ENCODE measurements at places on chromosomes 13 and 19.

DNA sequence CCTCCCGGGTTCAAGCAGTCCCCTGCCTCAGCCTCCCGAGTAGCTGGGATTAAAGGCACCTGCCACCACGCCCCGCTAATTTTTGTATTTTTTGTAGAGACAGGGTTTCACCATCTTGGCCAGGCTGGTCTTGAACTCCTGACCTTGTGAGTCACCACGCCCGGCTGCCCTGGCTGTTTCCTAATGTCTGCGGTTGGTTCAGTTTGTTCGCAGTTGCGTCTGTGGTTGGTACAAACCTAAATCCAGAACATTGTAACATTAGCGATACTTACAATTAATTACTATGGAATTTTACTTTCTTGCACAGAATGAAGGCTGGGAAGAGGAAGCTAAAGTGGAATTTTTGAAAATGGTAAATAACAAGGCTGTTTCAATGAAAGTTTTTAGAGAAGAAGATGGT lies 38.1 kb downstream of the RNF17 start:
- DNase-seq: no peak

DNA sequence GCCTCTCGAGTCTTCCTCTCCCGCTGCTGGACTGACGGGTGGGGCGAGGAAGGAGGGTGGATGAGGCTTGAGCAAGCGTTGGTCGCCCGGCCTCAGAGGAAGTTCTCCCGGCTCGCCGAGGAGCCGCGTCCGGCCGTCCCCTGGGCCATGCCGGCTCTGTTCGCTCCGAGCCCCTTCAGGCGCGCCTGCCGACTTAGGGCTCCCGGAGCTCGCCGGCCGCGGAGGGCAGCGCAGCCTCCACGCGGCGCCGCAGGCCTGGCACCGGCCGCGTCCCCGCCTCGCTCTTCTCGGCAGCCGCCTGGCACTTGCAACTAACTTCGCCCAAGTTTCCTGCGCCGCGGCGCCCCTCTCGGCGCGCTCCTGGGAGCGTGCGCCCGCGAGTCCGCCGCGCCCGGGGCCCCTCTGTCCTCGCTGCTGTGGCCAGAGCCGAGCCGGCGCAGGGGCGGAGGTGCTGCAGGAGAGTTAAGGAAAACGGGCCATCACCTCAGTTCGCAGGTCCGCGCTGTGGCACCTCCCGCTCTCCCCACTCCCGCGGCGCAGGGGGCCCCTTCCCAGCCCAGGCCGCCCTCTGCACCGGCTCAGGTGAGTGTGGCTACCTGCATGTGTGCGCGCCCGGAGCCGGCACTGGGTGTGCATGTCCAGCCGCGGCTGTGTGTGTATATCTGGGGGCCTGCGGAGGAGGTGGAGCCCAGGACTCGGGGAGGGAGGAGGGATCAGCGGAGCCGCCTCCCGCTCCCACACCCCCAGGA lies 641 bp upstream of the SOX21 start:
- DNase-seq: no peak

DNA sequence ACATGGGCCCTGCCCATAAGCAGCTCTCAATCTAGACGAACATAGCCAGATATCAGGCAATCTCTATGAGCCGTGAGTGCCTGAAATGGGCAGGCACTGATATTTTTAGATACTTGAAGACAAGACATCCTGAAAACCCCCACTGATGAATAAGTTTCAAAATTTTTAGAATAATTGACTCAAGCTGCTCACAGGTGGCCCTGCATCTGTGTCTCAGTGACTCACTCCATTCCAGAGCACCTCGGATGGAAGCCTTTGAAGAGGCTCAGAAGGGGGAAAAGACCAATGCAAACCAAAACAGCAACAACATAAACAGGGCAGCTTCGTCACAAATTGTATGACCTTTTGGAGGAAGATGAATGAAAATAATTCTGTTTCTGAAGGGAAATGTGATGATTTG lies 42.8 kb upstream of the SLC46A3 start:
- no peak for DNase-seq

GRCh38 chr13:113836768-113837559 lies 26.9 kb downstream of the GAS6 start:
- no peak for DNase-seq

- DNase-seq: no peak
Observed at GRCh38 chr13:41418027-41418426, 39.3 kb upstream of the RGCC start.

DNA sequence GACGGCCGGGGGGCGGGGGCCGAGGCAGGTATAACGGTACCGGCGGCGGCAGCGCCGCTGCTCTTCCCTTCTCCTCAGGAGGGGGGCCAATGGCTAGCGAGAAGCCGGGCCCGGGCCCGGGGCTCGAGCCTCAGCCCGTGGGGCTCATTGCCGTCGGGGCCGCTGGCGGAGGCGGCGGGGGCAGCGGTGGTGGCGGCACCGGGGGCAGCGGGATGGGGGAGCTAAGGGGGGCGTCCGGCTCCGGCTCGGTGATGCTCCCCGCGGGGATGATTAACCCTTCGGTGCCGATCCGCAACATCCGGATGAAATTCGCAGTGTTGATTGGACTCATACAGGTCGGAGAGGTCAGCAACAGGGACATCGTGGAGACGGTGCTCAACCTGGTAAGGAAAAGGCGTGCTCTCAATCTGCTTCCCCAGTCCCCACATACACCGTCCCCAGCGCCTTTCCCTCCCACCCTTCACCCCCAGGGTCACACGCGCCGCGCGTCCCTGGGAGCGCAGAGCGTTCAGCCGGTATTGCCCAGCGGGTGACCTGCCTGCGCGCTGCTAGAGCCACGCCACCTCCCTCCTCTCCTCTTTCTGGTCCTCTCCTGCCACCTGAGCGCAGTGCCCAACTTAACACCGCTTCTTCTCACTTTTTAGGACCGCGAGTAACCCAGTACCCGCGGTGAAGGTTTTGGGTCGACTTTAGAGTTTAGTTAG lies 814 bp downstream of the NBEA start:
- DNase-seq: peak; percentile 12

DNA sequence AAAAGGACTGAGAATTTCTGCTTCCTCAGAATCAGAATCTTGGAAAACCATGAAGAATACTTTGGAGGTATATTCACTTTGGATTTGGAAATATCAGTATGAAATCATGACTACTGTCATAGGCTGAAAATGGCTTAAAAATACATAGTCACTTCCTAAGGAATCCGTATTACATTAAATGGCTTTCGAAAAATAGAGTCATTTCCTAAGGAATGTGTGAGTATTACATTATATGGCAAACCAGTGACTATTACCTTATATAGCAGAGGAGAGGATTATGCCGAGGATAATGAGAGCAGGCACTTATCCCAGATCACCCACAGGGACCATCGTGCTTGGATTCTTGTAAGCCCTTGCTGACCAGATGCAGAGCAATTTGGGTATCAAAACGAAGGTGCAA lies 1471.8 kb downstream of the EFNB2 start:
- DNase-seq: no peak

- no peak for DNase-seq
Observed at GRCh38 chr13:65456150-65456912, 1773.8 kb downstream of the PCDH9 start.

- no peak for DNase-seq
Observed at GRCh38 chr19:7533281-7533885, 2.1 kb upstream of the PNPLA6 start.

GRCh38 chr19:567296-567900 lies 5.0 kb upstream of the BSG start:
- no peak for DNase-seq

DNA sequence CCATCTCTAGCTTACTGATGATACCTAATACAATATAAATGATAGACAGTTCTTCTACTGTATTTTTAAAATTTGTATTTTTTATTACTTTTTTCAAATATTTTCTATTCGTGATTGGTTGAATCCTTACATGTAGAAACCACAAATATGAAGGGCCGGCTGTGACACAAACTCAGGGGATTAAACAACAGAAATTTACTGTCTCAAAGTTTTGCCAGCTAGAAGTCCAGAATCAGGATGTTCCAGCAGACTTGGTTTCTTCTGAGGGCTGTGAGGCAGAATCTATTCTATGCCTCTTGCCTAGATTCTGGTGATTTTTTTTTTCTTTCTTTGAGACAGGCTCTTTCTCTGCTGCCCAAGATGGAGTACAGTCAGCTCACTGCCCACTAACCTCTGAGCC lies 13.8 kb downstream of the FPR1 start:
- no peak for DNase-seq

DNA sequence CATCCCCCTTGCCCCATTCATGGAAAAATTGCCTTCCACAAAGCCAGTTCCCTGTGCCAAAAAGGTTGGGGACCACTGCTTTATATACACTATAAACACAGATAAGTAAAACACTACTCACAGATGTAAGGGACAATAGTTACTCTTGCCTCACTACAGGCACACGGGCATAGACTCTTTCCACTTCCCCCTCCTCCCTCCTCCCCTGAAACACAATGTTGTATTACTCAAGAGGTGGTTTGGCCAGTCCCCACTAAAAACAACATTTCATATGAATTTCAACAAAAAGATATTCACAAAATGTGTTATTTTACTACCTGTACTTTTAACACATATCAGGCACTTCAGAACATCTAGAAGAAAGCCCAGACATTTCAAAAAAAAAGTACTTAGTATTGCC lies 45.1 kb downstream of the EPSTI1 start:
- DNase-seq: no peak

- DNase-seq: peak; percentile 81
Observed at GRCh38 chr19:45645631-45646344, 6.6 kb upstream of the EML2 start.

DNA sequence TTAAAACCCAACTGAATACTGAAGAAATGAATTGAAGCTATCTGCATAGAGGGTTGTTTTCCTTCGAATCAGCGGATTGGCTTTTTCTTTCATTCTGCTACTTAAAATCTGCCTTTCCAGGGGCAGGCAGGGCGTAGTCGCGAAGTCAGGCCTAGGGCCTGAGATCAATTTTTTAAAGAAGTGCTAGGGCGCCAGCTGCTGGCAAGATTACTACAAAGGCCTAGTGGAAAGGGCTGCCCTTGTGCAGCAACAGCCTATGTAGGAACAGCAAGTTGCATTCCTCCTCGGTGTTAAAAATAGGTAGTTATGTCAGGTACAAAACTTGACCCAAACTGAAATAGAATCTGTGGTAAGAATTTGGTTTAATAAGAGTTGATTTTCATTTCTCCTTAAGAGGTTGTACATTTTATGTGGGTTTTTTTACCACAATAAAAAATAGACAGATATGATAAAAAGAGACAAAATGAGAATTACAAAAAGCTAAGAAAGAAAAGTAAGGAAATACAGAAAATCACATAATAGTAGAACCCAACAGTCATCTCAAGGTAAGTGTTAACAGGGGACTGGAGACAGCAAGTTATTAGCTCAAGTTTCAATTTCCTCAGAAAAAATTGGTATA lies 9.5 kb upstream of the URAD start:
- no peak for DNase-seq

DNA sequence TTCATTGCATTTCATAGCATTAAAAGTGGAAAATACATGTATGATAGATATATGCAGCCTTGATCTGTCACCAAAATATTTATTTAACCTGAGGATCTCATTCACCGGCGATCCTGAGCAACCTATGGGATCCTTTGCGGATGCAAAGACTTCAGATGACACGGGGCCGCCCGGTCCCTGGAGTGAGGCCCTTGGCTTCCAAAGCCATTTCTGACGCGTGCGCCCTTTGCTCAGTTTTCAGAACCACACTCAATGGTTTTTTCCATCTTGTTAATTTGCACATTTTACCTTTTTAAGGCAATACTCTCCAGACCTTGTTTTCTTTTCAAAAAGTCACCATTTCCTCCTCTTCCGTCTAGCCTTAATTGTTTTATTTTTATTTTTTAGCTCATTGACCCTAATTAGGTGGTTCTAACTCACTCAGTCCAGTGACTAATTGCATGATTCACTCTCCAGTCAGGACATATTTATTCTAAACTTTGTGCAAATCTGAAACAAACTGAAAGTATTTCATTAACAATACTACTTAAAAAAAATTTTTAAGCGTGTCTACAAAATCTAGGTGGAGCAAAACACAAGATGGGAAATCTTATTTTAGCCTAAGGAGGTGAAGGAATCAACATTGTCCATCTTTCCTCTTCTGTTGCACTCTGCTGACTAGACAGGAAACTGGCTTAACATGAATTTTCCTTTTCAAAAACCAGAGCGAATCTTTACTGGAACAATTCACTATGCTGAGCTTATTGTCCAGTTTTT lies 47.9 kb downstream of the COL4A1 start:
- DNase-seq: no peak

GRCh38 chr19:44512326-44513298 lies 12.3 kb upstream of the ZNF180 start:
- DNase-seq: peak; percentile 46

DNA sequence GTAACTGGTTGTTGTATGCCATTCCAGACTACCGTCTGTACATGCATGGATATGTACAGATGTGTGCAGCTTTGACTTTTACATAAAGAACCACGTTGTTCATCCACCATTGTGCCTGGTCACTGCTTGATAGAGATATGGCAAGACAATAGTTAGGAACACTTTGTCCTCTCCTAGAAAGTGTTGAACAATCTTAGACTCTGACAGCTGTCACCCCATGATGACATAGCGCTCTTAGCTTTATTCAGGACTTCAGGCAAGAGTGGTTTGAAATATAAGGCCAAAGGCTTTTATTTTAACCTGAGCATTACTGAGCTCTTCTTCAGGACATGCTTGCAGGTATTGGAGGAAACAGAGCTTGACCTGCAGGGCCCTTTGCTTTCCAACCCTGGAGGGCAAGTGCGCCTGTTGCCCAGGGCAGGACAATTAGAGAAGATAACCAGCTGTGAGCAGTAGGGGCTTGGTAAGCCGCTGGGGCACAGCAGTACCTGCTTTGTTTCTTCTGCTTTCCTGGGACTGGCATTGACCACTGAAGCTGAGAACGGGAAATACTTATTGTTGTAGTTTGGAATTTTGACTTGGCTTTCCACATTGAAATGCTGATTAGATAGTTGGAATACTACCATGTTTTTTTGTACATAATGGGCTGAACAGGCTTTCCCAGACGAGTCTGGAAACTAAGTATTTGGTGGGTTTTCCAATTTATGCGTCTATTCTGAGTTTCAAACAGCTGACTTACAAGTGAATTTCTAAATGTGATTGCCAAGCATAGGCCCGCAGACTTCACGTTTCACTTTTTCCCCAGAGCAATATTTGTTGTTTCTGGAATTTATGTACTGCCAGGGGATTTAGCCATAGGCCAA lies 51.1 kb downstream of the GARRE1 start:
- DNase-seq: no peak

GRCh38 chr13:79155883-79156282 lies 250.2 kb downstream of the RBM26 start:
- no peak for DNase-seq
